ENCODE measurements at places on chromosomes 12 and 14.
A peak's percentile ranks its signal among the peaks of the same experiment; 100 is the strongest.

- no peak for DNase-seq
Observed at GRCh38 chr14:93173943-93174395, 10.7 kb downstream of the MOAP1 start.

GRCh38 chr14:102776761-102777710 lies at the start of gene TRAF3:
Gene TRAF3 (plus strand): TSS chr14:102777449. CDS start chr14:102870202, 92,753 bp downstream.
- peak; percentile 79 for DNase-seq

DNA sequence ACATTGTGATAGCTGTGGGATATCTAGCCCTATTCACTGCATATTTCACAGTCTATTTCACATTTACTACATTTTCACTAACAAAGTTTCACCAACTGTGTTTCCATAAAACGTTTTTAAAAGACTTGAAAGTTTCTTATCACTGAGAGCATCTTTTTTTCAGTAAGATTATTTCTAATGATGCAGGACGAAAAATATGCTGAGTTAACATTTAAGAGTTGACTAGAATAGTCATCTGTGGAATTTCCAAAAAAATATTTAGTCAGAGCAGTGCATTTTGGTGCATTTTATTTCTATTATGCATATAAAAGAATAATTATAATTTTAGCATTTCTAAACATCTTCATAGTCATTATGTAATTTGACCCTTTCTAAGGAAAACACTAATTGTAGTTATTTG lies 143.8 kb upstream of the CLEC14A start:
- DNase-seq = no peak

- no peak for DNase-seq
Observed at GRCh38 chr14:103727313-103727980, 11.8 kb downstream of the ZFYVE21 start.

DNA sequence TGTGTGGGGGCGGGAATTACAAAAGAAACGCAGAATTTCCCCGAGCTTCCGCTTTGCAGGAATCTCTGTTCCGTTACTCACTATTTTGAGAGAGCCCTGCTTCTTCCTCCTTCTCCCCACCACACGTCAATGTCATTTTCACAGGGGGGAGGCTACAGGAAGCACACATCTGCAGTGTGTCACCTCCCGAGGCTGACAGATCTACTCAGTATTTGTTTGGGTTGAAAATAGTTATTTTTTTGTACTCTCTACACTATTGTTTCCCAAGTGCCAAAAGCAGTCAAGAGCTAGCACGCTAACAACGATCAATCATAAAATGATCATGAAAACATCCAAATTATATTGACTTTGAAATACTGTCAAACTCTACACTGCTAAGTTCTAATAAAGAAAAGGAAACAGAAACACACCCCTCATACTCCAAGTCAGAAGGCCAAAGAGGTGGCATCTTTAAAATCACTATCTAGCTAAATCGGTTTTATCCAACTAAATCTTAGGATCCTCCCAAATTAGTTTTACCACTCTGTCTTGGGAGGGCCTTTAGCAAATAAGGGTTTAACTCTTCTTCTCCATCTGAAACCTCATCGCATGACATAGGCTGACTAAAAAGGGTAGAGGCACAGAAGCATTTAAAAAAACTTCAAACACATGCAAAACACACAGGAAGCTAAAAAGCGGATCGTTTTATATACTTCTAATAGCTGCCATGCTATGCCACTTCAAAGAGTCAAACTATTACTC lies 51.8 kb downstream of the FOXN3 start:
- DNase-seq = peak; percentile 59

DNA sequence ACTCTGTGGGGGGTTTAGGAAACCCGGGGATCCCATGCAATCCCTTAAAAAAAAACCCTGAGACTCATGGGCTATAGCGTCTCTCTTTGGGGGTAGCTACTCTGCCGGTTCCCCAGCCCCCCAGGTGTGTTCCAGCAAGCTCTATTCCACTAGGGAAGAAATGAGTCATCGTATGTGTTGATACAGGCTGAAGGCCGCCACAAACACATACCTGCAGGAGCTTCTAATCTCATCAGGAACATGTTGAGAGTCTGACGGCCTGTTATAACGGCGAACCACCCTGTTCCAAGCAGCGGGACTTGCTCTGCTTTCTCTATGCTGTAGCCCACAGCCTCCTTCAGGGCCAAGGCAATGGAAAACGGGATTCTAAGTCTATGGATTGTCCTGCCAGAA lies 977 bp upstream of the KRT5 start:
- no peak for DNase-seq

- DNase-seq = no peak
Observed at GRCh38 chr14:20836668-20837338, 34.2 kb upstream of the RNASE1 start.

GRCh38 chr14:73223049-73223448 lies 14.3 kb upstream of the PAPLN start:
- no peak for DNase-seq
